Vagina (tissue), 2 donors: ENCODE measurements at places on chromosomes 12 and 14. TPM values are rescaled to one million over a fixed set of nuclear protein-coding genes. Genes with fewer than 3 reads are reported as not detected.
A peak's percentile ranks its signal among the peaks of the same experiment; 100 is the strongest.

DNA sequence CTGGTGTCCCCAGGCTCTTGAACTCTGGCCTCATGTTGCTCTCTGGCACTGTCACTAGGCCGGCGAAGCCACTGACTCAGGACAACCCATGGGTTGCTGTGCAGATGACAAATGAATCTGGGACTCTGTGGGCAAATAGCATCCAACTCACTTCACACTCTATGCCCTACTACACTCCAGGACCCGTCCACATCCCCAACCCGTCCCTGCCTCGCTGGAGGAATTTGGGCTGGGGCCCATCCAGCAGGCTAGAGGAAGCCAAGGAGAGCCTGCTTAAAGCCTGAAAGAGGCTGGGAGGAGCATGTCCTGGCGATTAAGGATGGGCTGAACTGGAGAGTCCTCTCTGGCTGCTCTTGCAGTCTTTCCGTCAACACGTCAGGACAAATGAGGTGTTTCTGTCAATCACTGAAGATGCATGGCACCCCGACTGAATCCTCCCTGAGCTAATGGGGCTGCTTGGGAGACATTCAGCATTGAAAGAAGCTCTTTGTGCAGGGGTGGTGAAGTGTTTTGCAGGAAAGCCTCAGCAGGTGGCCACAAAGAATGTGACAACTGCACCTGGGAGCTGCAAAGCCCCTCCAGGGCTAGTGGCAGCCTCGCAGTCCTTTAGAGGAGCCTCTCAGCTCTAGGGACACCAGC, 71.7 kb downstream of the ANO2 start:
- no peaks in the 10 kb centered on the region for H3K27me3 ChIP-seq
- H3K27ac ChIP-seq: no peak overlapping the region

DNA sequence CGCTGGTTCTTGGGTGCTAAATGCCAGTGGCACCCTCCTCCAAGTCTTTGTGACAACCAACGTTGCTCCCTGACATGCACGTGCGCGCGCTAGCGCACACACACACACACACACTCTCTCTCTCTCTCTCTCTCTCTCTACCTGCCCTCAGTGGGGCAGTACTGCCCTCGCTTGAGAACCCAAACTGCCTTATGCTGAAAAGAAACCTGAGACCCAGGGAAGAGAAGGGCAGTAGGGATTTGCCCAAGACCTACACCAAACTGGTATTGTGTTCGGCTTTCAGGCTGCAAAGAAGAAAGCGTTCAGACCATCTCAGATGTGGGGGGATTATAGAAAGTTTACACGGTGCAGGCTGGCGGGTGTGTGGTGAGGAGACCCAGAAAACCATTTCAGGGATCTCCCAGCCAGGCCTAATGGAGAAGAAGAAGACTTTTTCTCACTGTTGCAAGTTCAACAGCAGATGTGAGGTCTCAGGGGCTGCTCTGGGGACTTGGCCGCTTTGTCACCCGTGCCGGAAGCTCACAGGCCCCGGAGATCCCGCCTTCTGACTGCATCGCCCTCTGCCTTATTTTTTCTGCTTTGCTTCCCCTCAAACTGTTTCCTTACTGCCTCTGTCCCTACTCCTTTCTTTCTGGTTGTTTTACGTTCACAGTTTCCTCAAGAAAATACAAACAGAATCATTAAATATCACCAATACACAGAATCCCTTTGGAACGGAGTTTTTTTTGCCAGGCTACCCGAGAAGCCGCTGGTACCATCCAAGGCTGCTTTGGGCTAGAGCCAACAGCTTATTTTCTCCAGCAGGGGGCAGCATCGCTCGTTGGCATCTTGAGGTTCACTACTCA, 82.4 kb downstream of the PPM1A start:
- H3K4me3 ChIP-seq: peak overlapping the region; percentile 45
- H3K36me3 ChIP-seq: no peaks in the 10 kb centered on the region
- DNase-seq: no peak
- peaks cover 21% of the 10 kb centered on the region for H3K4me1 ChIP-seq
- no peak overlapping the region for H3K27ac ChIP-seq
- H3K27me3 ChIP-seq: no peaks in the 10 kb centered on the region

DNA sequence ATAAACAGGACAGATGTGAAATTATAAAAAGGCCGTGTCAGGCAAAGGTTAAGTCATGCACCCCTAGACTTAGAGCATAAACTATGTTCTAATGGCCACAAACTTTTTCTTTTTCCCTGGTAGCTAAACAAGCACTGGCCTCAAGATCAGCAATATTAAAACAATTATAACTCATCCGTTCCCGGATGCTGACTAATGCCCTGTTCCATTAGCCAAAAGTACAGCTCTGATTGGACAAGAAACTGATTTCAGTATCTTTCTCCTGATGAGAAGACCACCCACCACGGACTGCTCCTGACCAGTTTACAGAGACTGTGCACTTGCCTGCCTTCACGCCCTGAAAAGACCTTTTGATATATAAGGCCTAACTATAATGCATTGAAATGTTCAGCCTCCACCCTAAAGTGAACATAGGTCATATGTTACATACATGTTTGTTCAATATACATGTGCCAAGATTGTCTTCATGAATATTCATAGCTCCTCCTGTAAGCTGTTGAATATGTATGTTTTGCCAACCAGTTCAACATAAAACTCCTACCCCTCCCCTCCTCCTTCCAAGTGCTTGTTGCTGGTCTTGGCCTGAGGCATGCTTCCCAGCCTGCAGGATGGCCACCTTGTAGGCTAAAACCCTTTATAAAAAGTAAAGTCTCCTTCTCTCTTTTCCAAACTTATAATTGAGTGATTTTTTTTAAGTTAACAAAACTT, 162.0 kb downstream of the IPO8 start:
- no peak overlapping the region for H3K4me3 ChIP-seq
- DNase-seq: no peak
- H3K4me1 ChIP-seq: no peaks in the 10 kb centered on the region
- H3K27me3 ChIP-seq: no peaks in the 10 kb centered on the region

DNA sequence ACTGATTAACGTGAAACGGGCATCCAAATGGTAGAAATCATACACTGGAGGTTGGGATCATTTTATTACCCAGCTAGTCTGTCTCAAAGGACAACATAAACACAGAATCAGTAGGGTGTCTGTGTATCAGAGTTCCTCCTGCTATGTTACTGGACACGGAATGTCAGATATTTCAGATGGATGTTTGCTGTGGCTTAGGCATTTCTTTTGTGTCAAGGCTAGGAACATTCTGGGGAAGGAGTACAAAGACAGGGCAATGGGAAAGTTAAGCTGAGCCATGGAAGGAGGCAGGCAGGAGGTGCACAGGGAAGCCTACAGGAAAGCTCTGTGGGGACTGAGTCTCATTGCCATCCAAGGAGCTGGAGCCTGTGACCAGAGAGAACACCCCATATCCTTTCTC, 254.6 kb downstream of the C12orf75 start:
- DNase-seq: no peak
- no peaks in the 10 kb centered on the region for H3K36me3 ChIP-seq
- H3K4me1 ChIP-seq: peaks cover under 1% of the 10 kb centered on the region

GRCh38 chr14:92253381-92253894, 69.5 kb upstream of the SLC24A4 start:
- H3K4me3 ChIP-seq: no peak overlapping the region
- H3K27ac ChIP-seq: no peak overlapping the region
- H3K36me3 ChIP-seq: no peaks in the 10 kb centered on the region
- no peak for DNase-seq

- DNase-seq: no peak
- no peaks in the 10 kb centered on the region for H3K36me3 ChIP-seq
- H3K4me1 ChIP-seq: peaks cover 70% of the 10 kb centered on the region
- H3K27ac ChIP-seq: peak overlapping the region; percentile 99
Observed at GRCh38 chr12:114672817-114673168, 11.2 kb downstream of the TBX3 start.

CCDC197 gene
- total RNA-seq: not detected

CMKLR1 gene
- 10.1 TPM for total RNA-seq
